ENCODE measurements at places on chromosomes 3 and 15.

DNA sequence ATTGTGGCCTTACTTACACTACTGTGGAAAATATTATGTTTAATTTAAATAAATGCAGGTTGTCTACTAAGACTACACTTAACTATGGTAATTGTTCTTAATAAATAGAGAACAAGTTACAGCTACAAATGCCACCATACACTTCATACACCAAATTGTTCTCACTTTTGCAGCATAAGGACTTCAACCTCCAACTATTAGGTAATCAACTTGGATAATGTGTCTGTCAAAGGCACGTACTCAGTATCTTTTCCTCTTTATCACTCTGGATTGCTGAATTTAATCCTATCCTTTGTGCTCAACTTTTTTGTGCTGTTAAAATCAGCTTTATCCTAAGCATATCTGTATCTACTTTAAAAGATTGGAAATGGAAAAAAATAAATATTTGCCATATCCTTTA, 41.6 kb upstream of the TMEM87A start:
- DNase-seq, result no peak

DNA sequence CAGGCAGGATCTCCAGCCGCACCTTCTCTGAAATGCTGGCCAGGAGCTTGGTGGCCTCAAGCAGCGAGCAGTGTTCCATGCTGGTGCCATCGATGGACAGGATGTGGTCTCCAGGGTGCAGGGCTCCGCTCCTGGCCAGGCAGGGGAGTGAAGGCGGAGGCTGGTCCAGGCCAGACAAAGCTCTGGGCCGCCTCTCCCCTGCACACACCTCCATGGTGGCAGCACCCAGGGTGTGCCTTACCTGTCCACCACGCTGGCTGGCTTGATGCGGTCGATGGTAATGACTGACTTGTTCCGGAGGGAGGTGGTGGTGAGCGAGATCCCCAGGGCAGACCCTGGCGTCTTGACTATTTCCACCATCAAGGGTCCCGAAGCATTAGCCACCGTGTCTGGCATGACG, 20.0 kb downstream of the GRIP2 start:
- DNase-seq, result no peak

GRCh38 chr3:71303627-71304200, 279.8 kb downstream of the FOXP1 start:
- no peak for DNase-seq

DNA sequence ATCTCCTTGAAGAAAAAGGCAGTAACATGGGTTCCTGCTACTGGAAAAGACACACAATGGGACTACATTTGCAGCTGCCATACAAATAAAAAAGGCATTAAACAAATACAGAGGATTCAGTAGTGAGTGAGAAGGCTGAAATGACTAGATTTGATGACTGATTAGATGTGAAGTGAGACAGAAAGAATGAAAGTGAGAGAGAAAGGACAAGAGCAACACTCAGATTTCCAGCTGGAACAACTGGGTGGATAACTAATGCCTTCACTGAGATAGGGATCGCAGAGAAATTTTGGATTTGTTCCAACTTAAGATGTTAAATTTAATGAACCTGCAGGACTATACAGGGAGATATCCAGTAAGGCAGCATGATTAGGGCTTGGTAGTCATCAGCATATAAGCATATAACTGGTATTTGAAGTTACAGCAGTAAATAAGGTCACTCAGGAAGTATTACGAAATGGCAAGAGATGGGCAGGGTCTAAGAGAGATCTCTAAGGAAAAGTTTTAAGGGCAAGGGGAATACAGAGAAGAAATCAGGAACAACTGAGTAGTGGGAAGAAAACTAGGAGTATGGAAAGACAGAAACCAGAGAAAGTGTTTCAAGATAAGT, 8.2 kb downstream of the OSBPL11 start:
- DNase-seq, result no peak

- no peak for DNase-seq
These were observed 16.4 kb downstream of the CHST13 start for GRCh38 chr3:126540342-126540849.

DNA sequence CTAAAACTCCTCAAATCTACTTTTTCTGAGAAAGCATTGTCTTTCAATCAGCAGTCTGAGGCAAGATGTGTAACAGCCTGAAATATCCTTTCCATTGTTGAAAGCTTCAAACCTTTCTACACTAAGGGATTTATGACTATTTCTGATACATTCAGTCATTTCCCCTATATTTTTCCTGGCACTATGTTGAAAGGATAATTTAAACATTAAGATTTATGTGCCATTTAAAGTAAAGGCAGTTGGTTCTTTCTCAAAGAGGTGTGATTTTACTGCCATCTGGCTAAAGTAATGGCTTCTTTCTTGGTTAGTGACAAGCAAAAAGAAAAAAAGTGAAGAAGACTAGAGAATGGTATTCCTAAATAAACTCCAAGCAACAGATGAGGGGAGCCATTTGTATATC, 249.6 kb upstream of the COL8A1 start:
- DNase-seq, result no peak

- no peak for DNase-seq
These were observed 244.7 kb upstream of the ST8SIA2 start for GRCh38 chr15:92149029-92149428.

- no peak for DNase-seq
These were observed 422.6 kb downstream of the FOXP1 start for GRCh38 chr3:71160785-71161546.

DNA sequence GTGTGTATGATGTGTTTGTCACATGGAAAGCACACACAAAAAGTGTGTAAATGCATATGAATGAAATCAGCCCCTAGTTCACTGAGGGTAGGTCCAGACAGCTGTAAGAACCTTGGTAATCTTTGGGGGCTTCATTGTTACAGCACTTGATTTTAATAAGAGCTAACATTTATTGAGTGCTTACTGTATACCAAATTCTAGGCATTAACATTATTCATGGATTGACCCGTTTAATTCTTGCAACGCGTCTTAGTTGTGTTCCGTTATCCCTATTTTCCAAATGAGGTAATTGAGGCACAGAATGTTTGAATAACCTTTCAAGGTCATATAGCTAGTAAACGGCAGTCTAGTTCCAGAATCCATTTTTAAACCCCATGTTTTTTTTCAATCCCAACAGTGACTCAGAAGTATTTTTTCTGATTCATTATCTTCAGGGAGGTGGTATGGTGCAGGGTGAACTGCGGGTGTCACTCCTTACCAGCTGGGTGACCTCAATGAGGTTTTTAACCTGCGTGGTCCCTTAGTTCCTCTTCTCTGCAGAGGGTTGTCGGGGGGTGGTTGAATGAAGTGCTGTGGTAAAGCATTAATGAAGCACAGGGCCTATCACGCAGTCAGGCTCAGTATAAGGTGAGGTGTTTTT, 14.2 kb downstream of the RAB8B start:
- DNase-seq, result no peak

- no peak for DNase-seq
These were observed 445 bp downstream of the EFCAB12 start for GRCh38 chr3:129428007-129428375.

DNA sequence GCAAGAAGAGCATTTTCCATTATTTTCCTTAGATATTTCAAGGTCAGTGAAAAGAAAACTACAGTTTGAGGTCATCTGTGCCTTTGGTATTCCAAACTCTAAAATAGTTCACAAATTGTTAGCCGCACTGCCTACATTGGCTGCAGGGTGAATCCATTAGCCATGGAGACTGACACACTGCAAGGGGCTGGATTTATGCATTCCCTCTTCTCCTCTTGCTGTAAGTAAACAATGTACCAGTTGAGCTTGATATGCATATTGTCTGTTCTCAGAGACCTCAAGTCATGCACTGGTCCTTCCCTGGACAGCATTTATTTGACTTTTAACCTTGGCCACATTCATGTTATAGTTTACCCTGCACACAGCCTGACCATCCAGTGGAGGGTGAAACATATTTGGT, 50.2 kb upstream of the TNFSF10 start:
- no peak for DNase-seq

DNA sequence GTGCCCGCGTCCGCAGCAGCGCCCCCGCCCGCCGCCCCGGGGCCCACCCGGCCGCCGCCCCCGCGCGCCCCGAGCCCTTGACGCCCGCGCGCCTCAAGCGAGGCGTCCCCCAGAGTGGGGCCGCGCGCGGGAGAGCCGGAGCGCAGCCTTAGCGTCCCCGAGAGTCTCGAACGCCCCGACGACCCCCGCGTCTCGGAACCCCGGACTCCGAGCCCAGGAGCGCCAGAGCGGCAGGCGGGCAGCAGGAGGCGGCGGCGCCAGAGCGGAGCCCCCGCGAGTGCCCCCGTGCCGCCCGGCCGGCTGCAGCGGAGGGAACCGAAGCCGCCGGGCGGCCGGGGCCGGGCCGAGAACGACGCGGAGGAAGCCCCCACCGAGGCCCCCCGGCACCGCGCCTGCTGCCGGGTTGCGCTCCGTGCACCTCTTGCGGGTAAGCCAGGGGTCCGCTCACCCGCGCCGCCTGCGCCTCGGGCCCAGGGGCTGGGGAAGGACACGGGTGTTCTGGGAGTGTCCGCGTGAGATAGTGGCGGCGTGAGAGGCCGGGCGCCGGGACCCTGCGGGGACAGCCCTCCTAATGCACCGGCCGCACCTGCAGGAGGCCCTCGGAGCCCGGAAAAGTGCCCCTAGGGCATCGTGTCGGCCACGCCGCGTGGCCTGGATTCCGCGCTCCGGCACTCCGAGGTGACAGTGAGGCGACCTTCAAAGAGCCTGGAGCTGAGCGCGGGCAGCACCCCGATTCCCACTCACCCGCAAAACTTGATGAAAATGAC, 52.0 kb upstream of the ULK4 start:
- DNase-seq, result peak; percentile 30

- DNase-seq, result no peak
These were observed 167.5 kb upstream of the TRIM42 start for GRCh38 chr3:140510303-140510861.

- no peak for DNase-seq
These were observed 1.2 kb downstream of the GPR15 start for GRCh38 chr3:98532709-98533571.

GRCh38 chr15:79947009-79947408, 24.0 kb downstream of the BCL2A1 start:
- no peak for DNase-seq

- DNase-seq, result no peak
These were observed 213.9 kb downstream of the TBC1D2B start for GRCh38 chr15:77863491-77864105.

DNA sequence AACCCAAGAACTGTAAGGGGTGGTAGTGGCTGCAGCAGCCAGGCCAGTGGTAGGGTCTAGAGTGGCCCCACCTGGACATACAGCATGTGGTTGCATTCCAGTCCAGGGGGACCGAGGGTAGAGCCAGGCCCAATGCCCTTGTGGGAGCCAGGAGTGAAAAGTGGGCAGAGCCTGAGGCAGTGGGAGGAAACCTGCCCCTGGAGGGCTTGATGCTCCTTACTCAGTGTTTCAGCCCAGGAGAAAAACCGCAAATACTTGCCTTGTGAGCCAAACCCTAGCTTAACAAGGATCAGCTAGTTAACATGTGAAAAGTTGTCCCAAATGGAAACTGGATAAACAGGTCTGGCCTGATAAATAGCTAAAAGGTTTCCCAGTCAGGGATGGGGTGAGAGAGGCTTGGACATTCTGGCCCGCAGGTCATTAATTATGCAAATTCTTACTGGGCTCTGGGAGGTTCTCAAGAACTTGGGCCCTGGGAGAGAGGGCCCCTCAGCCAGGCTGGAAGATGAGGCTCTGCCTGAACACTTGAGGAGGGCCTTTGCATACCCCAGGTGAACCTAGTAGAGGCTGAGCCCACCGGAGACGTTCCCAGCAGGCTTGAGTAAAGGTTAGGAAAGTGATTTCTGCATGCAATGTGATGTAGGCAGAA, 222.1 kb downstream of the THSD4 start:
- no peak for DNase-seq

GRCh38 chr3:21487520-21487919, 263.5 kb downstream of the ZNF385D start:
- no peak for DNase-seq

DNA sequence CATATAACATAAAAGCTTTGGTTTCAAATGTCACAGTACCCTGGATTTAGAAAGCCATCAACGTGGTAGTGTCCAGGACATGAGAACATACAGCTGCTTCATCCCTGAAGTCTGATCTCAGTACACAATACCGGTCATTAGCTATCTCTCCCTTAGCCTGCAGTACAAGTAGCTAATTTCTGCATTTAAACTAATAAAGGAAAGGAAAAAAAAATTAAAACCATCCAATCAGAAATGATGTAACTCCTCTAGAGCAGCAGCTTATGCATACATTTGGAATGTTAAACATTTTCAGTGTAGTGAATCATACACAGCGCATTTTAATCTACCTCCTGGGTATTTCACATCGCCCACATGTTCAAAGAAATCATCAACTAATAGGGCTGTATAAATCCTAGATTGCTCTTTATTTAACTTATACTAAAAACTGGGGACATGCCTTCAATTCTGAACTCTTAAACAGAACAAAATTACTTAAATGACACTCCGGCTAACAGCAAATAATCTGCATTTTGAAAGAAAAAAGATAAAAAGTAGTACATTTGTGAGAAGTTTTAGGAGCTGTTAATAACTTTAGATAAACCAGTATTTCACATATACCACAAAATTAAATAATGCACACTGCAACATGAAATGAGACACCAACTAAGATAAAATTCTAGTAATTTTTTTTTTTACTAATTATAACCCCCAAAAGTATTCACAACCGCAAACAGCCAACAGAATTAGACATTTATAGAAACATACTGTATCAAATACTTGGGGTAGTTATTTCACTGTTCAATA, 3.7 kb downstream of the IGF2BP2 start:
- DNase-seq, result no peak

DNA sequence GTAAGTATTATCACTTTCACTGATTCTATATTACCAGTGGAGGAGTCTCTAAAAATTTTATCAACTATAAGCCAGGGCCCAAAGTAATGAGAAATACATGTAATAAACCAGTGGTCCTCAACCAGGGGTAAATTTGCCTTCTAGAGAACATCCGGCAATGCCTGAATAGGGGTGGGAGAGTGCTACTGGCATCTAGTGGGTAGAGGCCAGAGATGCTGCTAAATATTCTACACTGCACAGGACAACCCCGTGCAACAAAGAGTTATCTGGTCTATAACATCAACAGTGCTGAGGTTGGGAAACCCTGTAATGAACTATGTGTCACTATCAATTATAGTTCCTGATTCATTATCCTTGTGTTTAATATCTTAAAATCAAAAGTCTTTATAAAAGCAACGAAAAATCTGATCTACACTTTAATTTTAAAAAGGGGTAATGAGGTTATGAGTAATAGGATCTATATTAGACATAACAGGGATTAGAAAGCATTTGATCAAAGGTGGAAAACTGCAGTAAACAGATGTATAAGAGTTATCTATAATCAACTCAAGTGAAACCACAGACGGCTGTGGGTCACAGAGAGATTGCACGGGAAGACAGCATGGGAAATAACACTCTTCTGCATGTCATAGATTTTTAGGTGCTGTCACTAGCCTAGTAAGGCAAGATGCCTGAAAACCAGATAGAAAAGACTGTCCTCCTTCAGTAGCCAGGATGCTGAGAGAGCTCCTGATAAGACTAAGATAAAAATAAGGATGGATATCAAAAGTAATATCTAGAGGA, 2.0 kb downstream of the LYSMD2 start:
- DNase-seq, result no peak

DNA sequence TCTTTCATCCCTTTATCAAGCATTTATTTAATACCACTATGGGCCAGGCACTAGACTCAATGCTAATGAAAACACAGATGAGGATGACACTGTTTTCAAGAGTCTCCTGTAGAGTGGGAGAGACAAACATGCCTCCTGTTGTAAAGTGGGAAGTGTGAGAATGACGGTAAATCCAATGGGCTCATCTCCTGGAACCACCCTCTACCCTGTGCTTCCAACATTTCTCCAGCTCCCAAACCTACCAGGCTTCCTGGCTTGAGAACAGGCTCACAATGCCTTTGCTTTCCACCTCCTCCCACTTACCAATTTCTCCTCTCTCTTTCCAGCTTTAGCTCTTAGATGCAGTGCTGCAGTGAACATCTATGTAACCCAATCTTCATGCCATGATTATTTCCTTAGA, 54.1 kb upstream of the TBC1D23 start:
- no peak for DNase-seq

All from stimulated activated CD4-positive, alpha-beta T cell treated with anti-CD3 and anti-CD28 coated beads, Interleukin-12 subunit alpha, Interleukin-12 subunit beta, amount 100 ng/mL, for 4 hours (primary cell).